HAP-1 (cell line): ENCODE measurements at places on chromosomes 3 and 15.

DNA sequence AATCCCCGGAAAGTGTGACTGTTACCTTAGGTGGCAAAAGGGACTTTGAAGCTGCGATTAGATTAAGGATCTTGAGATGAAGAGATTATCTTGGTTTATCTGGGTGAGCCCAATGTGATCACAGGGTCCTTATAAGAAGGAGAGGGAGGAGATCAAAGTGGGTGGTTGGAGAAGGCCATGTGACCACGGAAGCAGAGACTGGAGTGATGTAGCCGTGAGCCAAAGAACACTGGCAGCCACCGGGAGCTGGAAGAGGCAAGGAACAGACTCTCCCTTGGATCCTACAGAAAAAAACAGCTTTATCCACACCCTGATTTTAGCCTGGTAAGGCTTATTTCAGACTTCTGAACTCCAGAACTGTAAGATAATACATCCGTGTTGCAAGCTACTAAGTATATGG, 29.9 kb downstream of the CRABP1 start:
- DNase-seq: peak; percentile 5

- DNase-seq: no peak
These were observed 517.4 kb upstream of the ARRDC4 start for GRCh38 chr15:97443101-97443500.

DNA sequence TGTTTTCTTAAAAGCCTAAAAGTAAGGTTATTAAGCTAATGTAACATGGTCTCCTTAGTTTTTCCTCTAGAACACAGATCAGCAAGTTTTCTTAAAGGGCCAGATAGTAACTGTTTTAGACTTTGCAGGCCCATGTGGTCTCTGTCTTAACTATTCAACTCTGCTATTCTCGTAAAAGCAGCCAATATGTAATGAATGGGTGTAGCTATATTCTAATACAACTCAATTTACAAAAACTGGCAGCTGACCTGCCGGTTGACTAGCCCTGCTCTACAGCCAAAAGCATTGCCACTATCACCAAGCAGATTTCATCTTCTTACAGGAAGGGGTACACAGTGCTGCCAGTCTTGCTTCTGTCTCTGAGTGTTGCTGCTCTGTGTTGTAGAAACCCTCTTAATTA, 27.4 kb downstream of the KCNMB3 start:
- no peak for DNase-seq

DNA sequence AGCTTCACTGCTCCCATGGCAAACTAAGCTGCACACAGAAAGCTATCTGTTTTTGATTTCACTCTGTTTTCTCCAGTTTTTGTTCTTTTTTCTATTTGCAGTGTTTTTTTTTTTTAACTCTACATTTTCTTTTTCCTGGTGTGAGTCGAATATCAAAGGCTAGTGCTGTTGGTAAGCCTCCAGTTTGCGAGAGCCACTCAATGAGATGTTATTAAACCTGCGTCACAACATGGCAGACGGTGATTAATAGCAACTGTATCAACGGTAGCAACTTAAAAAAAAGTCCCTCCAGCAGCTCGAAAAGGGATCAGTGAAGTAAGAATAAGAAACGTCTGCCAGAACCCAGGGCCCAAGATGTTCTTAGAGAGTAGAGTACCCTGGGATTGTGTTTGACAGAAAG, 84.1 kb downstream of the MEIS2 start:
- no peak for DNase-seq

GRCh38 chr3:116198087-116198486, 247.2 kb downstream of the LSAMP start:
- DNase-seq: no peak

DNA sequence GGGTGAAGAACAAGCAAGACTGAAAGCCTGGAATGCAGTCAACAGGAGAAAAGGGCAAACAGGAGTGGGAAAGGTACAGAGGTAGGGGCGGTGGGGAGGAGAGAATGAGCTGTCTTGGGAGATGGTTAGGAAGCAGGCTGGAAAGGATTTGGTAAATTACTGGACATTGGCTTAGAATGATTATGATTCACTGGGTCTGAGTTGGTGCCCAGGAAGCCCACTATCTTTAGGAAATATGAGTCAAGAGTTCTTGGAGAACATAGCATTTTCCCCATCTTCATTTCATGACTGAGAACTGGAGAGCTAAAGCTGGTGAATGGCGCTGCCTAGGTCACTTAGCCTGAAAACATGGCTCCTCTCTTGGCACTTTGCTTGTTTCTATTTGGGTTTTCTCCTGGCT, 74.7 kb upstream of the C3orf80 start:
- DNase-seq: no peak

DNA sequence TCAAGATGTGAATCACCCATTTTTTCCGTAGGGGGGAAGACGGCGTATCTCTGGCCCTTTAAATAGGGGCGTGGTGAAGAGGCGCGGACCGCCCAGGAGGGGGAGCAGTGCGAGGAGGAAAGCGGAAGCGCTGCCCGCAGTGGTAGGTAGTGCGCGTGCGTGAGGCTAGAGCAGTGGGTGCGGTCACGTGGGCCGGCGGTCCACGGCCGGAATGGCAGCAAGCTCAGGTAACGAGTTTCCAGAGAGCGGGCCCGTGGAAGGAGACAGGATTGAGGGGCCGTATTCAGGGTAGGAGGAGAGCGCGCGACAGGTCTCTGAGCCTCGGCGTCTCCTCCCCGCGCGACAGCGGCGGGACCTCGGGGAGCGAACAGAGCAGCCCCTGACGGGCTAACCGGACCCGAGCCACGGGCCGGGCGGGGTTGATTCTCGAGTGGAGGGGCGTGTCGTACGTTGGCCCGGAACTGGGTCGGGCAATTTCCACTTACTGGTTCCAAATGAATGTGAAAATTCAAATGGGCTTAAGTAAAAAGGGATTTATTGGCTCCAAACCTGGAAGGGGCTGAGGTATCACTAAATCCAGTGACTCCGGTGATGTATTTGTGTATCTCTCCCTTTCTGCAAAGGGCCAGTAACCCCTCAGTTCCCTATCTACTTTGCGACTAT, at the start of gene VPS8:
VPS8 (plus strand) TSS at position 168 of the 663 bp plus-strand sequence. CDS start 12,467 bp downstream, outside the sequence.
- DNase-seq: peak; percentile 94

GRCh38 chr3:44862226-44862637, 520 bp downstream of the TMEM42 start:
- DNase-seq: no peak

DNA sequence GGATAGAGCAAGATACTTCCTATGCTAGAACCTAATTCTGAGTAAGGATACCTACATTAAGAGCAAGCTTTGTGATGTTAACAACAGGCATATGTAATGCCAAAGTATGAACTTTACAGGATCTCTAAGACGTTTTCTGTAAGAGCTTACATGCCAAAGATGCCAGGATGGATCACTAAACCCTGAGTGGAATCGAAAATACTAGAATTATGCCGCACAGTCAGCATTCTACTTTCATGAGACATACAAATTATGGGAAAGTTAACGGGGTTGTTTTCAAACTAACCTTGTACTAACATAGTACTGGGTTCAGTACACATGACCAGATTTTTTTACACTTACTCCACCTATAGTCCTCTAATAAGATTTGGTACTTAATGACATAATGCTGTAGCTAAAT, 55.1 kb downstream of the AAGAB start:
- no peak for DNase-seq

GRCh38 chr3:75180945-75181298, 483.2 kb upstream of the FRG2C start:
- no peak for DNase-seq
